Smooth muscle cell of the brain vasculature (primary cell): ENCODE measurements at places on chromosomes 1 and 21.
A peak's percentile ranks its signal among the peaks of the same experiment; 100 is the strongest.

DNA sequence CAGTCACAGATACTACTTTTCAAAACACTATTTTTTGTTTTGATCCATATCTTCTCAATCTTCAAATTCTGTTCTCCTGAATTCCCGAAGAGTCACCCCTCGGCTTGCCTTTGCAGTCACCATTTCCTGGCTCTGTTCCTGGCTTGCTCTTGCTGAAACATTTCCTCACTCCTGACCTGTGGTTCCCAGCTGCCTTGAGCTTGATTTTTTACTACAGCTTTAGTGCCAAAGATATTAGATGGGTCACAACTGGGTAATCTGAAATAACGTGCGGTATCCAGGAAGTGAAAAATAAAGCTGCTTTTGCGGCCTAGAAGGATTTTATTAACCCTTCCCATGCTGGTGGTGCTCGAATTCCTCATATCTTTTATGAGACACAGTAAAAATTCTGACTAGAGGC is 318.8 kb downstream of the PCP4 start:
- DNase-seq = no peak

DNA sequence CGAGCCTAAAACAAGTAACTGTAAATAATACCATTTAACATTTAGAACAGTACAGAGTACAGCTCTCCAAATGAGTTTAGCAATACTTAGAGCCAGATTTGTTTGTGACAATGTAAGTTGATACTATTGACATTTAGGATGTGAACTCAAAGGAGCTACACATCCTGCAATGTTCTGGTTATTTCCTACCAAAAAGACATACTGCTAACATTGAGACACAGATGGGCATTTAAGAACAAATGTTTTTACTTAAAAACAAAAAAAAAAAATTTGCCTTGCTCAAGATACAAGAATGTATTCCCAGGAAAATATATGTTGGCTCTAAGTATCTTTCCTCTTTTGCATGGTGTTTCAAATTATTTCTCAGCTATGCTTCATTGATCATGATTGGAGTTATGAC is 1464.8 kb upstream of the PRMT6 start:
- no peak for DNase-seq

- DNase-seq = no peak
These were observed 843 bp downstream of the DIP2A start for GRCh38 chr21:46459356-46460112.

GRCh38 chr1:174324493-174324892 is 123.3 kb upstream of the GPR52 start:
- no peak for DNase-seq

- DNase-seq = no peak
These were observed 74.2 kb upstream of the MACF1 start for GRCh38 chr1:39130325-39130724.

DNA sequence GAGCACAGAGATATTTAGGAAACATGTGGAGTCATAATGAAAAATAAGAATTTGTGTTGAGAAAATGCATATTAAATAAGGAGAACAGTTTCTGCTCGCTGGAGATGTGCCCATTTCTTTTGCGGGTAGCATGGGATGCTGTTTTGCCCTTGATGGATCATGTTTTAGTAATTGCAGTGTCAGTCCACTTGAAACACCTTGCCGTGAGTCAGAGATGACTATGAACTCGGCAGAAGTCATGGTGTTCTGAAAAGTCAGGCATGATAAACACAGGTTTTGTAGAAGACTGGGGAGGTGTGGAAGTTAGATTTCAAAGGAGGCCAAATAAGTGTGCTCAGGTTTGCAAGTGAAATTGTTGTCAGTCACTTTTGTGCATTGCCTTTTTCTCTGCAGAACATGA is 315.0 kb upstream of the LRRC7 start:
- DNase-seq = no peak

DNA sequence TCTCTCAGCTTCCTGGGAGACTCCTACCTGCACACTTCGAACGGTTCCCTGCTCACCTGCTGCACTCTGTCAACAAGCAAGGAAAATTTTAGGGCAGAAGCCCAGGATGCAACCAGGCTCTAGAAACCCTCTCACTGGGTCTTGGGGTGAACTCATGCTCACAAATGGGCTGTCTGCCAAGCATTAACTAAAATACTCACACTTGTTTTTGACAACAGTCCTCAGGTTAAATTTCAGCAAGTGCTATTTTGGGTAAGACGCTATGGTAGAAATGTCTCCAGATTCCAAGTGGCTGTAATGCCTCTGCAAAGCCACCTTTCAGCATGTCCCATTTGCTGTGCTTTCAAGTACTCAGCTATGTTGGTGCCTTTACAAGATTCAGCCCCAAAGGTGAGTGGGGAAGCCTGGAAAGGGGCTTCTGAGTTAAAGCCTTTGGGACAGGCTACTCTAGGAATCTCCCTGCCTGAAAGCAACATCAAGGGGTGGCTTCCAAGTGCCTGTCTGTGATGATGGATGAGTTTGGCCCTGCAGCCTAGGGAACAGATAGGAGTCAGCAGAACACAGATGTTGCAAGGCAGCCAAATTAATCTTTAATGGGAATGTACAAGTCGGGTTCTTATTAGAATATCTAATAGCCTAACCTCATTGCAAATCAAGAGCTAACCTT is 211.9 kb upstream of the SPAG17 start:
- DNase-seq = no peak

GRCh38 chr1:152926091-152926490 is 17.7 kb downstream of the IVL start:
- DNase-seq = no peak

GRCh38 chr1:8586438-8586837 is 231.0 kb downstream of the RERE start:
- no peak for DNase-seq

GRCh38 chr1:153527023-153527682 is 8.6 kb downstream of the S100A6 start:
- no peak for DNase-seq

DNA sequence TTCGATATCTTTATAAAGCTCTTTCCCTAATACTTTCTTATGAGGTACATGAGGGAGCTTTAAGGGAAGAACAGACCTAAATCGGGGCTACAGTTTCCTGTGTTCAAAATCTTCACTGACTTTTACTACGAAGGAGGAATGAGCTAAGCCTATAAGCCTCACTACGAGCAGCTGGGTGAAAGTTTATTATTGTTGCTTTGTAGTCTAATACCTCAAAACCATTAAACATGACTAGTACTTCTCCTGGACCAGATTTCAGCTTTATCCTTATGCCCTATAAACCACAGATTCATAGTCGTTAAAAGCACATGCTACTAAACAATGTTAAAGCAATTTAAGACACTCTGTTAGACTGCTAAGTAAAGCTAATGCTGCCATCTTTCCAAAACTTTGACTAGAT is 30.2 kb downstream of the NDC1 start:
- peak; percentile 0 for DNase-seq

- peak; percentile 46 for DNase-seq
These were observed 16.8 kb upstream of the PDIK1L start for GRCh38 chr1:26094677-26095383.

DNA sequence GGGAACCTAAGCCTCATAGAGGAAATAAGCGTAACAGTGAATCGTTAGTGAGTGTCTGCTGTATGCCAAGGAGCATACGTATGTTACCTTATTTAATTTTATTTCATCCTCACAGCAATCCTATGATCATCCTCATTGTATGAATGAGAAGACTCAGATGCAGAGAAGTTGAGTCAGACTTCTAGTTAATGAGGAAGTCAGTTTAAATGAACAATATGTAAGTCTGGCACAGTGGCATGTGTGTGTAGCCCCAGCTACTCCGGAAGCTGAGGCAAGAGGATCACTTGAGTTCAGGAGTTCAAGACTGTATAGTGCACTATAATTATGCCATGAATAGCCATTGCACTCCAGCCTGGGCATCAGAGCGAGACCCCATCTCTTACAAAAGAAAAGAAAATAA is 148.0 kb downstream of the ZZZ3 start:
- no peak for DNase-seq

GRCh38 chr21:28884481-28884880 is 108.2 kb downstream of the LTN1 start:
- no peak for DNase-seq

DNA sequence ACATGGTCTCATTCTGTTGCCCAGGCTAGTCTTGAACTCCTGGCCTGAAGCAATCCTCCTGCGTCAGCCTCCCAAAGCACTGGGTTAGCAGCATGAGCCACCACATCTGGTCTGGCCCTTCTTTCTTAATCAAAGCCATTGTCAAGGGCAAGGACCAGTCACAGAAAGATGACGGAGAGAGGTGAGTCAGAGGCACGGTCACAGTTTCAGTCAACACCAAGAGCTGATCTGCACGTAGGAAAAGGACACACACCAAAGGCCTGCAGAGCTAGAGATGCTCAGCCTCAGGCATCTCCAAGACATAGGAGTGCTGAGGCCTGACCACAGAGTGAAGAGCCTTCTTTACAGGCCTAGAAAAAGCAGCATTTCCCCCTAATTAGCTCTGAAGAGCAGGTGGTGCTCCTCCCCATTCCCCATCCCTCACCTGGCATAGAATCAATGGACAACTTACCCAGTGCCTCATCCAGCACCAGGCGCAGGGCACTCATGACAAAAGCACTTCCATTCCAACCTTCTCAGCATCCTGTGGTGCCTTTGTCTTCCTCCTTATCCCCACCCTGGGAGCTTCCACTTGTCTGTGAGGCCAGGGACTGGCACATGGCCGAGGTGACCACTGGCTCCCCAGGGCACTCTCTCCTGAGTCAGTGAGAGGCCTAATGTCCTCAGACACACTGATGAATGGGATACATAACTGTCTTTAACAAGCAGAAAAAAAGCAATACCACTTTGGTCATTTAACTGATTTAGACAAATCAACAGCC is 139.8 kb downstream of the AJAP1 start:
- DNase-seq = no peak

GRCh38 chr21:41133874-41134522 is 34.0 kb upstream of the BACE2 start:
- no peak for DNase-seq

DNA sequence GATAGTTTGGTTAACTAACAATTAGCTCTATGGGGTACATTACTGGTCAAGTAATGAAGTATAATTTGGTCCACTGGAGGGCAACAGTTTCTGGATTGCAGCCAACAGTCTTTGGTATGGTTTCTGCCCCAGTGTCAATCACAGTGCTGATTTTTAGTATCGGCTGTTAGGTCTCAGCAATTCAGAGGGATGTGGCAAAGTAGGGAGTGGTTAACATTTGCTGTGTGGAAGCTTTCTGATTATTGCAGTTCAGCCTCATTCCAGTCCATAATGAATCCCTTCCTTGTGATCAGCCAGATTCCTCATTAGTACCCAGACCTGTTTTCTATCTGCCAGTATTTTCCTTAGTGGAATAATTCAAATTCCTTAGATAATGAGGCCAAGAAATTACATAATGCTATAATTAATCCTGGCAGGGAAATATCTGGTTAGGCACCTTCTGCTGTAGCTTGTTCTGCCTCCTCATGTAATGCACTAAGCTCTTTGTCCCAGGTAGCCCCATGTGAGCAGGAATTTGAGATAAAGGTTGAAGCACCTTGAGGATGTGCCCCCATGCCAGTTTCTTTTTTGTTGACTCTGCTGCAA is 14.0 kb downstream of the F3 start:
- no peak for DNase-seq

- no peak for DNase-seq
These were observed 32.8 kb downstream of the DLGAP3 start for GRCh38 chr1:34896612-34897011.

GRCh38 chr1:81432654-81433109 is 368.1 kb upstream of the ADGRL2 start:
- no peak for DNase-seq

- no peak for DNase-seq
These were observed 64.3 kb downstream of the EVA1C start for GRCh38 chr21:32476661-32477423.

GRCh38 chr1:214842856-214843255 is 239.7 kb upstream of the KCNK2 start:
- DNase-seq = no peak

GRCh38 chr1:66237722-66238479 is 296.1 kb upstream of the SGIP1 start:
- DNase-seq = no peak

DNA sequence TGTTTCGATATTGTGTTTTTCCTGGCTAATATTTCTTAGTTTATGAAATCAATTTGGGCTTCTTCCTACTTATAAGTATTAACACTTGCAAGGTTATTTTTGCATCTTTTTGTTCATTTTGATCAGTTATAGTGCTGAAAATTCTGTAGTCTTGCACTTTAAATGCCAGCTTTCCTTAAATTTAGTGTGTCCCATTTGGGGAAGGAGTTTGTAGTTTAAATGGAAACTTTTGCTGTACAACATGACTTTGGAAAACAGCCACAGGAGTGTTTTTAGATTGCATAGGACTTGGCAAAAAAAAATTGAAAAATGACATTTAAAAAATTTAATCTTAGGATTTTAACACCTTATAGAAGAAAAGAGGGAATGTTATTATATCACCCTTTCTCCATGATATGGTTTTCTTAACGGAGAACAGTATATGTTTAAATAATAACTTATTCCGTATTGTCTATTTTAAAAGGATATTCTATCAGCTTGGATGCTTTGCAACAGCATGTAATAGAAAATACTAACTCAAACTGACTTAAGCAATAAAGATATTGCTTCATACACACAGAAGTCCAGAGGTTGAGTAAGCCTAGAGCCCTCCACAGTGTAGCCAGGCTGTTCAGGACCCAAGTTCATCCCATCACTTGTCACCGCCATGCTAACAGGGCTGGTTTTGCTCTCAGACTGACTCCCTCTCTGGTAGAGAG is 53.8 kb downstream of the LYPLAL1 start:
- no peak for DNase-seq

- DNase-seq = peak; percentile 49
These were observed 16.7 kb downstream of the KDM1A start for GRCh38 chr1:23035823-23036452.

DNA sequence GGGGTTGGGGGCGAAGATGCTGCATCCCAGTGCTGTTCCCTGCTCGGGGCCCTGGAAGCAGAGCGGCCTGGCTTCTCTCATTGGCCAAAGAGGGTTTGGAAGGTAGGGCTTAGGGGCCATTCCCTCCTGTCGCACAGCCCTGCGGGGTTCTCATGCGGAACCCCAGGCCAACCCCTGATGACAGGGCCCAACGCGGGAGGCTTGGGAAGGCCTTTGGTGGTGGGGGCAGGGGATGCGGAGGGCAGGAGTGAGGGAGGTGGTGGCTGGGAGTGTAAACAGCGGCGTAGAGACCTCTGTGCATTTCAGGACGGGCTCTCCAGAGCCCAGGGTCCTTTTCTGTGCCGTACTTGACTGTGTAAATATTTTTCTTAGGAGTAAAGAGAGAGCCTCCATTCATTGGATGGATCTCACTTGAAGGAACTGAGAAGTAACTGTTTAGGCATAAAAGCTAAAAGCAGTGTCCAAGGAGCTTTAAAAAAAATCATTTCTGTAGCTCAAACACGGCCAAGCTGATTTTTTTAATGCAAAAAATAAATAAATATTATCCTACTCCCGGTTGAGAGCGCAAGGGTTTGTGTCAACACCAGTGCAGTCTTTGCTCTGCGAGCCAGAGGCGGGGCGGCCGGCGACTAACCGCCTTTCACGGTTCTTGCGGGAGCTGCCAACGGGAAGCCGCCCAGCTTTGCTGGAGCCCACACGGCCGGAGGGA is 169.1 kb downstream of the PRDM16 start:
- no peak for DNase-seq

DNA sequence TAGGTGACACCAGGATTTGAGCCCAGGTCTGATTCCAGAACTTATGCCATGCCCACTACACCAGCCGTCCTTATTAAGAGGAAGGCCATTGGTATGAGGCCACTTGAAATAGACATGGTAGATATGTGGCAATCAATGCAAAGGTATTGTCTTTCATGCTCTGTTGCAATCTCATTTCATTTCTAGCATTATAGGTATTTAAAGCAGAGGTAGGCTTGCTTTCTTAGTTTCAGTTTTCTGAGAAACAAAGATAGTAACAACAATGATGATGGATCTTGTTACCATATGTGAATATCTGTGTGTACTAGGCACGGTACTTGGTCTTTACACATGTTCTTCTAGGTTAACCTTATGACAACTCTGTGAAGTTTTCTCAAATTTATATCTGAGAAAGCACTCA is 113.1 kb downstream of the FGGY start:
- no peak for DNase-seq
